ENCODE measurements at places on chromosomes 1 and 21.

GRCh38 chr1:41329662-41330587 lies 31.3 kb upstream of the FOXO6 start:
- DNase-seq, result no peak

- peak; percentile 40 for DNase-seq
Observed at GRCh38 chr1:212413902-212414327, 771 bp downstream of the PACC1 start.

GRCh38 chr1:180515857-180516388 lies 13.5 kb upstream of the ACBD6 start:
- peak; percentile 74 for DNase-seq

GRCh38 chr1:20160034-20160433 lies 20.9 kb downstream of the PLA2G2F start:
- DNase-seq, result no peak

GRCh38 chr1:224542783-224543440 lies 73.2 kb upstream of the CNIH3 start:
- DNase-seq, result peak; percentile 16

- DNase-seq, result no peak
Observed at GRCh38 chr1:151512801-151513625, 1.8 kb downstream of the CGN start.

DNA sequence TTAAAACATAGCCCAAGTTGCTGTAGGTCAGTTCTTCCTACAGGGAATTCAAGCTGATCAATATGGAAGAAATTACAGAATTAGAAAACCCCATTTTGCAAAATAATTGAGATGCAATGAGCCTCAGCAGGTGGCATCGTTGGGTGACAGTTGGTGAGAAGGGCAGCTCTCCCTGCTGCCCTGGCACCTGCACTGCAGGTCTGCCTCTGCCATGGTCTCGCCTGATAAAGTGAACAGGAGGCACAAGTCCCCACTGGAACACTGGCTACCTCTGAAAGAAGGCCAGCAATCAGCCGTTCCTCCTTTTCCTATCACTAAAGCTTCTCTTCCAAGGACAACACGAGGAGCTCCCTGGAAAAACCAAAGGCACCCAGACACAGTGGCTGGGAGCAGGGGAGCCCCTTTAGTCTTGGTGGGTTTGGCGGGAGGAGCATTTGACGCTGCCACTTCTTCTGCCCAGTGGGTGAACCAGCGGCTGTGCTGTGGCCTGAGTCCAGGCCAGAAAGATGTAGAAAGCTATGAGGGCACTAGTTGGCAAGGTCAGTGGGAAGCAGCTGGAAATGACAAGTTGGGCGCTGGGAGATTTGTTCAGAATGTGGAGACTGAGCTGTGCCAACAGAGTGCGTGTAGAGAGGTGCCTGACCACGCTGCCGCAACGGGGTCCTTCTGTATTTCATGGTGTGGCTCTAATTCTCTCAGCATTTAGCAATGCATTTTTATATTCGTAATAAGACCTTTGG lies 93.1 kb downstream of the RIPK4 start:
- DNase-seq, result no peak

GRCh38 chr1:98389809-98390208 lies 271.7 kb upstream of the SNX7 start:
- DNase-seq, result no peak

DNA sequence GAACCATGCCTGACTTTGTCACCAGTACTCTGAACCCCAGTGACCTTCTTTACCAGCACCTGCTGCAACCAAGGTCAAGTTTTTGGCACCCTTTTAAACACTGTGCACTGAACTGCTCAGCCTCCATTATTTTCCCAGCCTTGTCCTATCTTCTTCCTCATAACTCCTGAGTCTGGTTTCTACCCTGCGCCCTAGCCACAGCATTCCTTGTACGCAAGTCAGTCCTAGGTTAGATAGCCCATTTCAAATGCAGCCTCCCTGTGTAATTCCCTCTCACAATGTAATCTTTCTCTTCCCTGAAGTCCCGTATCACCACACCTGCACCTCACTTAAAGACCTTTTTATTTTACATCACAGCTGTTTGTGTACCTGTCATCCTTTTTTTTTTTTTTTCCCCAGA lies 37.2 kb downstream of the DNTTIP2 start:
- DNase-seq, result no peak

GRCh38 chr1:235468970-235469369 lies 35.3 kb downstream of the B3GALNT2 start:
- no peak for DNase-seq

DNA sequence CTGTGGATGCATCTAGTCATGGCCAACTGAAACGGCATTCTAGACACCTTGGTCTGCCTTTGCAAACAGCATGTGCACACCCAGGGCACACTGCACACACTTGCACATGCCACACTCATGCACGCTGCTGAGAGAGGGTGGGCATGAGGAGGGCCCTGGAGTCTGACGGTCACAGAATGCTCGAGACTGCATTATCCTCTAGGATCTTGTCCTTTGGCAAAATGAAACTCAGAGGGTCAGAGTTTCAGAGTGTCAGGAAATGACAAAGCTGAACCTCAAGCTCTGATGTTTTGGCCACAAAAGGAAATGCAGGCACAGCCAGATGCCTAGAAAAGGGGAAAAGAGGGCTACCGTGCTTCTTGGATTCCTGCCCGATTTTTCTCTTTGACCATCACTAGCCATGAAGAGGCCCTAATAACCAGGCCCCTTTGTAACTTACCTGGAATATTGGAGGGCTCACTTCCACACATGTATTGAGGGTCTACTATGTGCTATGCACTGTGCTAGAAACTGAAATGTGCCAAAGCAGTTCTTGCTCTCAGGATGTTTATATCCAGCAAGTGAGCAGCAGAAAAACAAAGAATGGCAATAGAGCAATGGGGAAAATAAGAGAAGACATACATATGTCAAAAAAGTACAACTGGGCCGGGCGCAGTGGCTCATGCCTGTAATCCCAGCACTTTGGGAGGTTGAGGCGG lies 65.4 kb downstream of the TOMM20 start:
- DNase-seq, result no peak
